Suppressor macrophage (primary cell): ENCODE measurements at places on chromosomes 2 and 18.

DNA sequence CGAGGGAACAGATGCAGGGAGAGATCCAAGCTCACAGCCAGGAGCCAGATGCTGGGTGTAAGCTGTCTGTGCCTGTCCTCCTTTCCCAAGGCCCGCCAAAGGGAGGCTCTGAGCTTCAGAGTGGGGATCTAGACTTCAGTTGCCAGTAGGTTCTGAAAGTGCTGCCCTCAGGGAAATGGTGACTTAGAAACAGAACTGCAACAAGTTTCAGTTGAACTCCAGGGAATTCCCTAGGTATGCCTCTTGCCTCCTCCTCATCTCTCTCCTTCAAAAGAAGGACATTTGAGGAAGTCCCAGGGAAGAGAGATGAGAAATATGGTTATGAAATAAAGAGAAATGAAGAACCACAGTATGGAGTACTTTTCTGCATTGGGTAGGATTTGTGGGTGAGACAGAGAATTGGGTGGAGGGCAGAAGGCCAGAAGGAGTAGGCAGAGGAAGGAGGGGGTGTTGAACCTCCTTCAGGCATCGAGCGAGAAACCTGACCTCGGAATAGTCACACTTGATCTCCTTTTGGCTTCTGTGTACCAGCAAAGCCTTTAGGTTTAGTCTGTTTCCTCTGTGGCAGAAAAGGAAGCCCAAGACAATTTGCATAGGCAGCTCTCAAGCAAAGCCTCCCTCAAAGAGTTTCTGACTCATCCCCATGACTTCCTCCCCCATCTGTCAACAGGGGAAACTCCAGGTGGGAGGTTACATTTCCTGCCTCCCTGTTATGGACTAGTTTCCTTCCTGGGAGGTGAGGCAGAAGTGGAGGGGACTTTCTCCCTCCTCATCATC lies 45.7 kb downstream of the QPCT start:
- DNase-seq, result peak; percentile 86

GRCh38 chr2:223099561-223099960 lies 47.6 kb downstream of the KCNE4 start:
- no peak for DNase-seq

GRCh38 chr18:30675493-30675892 lies 367.0 kb downstream of the DSC3 start:
- DNase-seq, result no peak

DNA sequence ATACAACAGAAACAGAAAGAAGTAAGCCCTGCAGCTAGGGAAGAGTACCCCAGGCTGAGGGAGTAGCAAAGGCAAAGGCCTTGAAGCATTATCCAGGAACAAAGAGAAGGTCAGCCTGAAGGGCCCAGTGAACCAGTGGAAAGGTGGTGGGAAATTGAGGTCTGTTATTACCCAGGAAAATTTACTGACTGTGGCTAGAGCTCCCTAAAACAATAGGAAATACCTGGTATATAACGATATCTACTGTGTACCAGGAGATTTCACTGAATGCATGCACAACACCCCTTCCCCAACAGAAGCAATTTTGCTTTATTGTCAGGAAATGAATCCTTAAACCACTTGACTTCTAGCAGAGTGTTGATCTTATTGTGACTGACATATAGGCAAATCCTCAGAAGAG lies 365.3 kb downstream of the ERBB4 start:
- no peak for DNase-seq

DNA sequence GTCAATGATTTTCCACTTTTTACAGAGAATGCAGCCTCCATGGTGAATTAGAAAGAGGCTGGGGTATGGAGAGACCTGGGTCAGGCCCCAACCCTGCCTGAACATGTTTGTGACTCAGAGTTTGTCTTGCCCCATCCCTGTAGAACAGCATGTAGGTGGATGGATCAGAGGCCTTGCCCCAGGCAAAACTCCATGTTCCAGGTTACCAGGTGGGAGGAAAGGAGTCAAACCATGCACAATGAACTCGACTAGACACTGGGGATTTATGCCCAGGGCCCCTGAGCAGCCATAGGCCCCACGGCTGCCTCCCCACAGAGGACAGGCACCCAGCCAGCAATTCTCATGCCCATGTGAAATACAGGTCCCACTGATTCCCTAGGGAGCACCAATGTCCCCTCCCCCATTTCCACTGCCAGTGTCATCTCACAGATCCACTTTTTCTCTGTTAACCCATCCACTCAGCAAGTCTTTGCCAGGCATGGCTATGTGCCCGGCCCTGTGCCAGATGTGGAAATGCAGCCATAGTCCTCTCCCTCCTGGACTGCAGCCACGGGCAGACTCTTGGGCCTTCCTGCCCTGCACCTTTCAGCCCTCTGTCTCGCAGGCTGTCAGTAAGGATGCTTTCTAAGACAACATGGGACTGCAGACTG lies 737.8 kb upstream of the HS6ST1 start:
- DNase-seq, result no peak
